WTC11 (cell line): ENCODE measurements at places on chromosomes 4 and X. TPM values are rescaled to one million over a fixed set of nuclear protein-coding genes. Genes with fewer than 3 reads are reported as not detected.
A peak's percentile ranks its signal among the peaks of the same experiment; 100 is the strongest.

- DNase-seq = no peak
These were observed 25.5 kb downstream of the INTS12 start for GRCh38 chr4:105683038-105683437.

GRCh38 chr4:39469429-39470077 is 10.7 kb downstream of the LIAS start:
- peak; percentile 36 for DNase-seq

- no peak for DNase-seq
These were observed 1.2 kb upstream of the SHOX start for GRCh38 chrX:629230-630006.

GRCh38 chr4:147787204-147787603 is 55.3 kb downstream of the ARHGAP10 start:
- no peak for DNase-seq

DNA sequence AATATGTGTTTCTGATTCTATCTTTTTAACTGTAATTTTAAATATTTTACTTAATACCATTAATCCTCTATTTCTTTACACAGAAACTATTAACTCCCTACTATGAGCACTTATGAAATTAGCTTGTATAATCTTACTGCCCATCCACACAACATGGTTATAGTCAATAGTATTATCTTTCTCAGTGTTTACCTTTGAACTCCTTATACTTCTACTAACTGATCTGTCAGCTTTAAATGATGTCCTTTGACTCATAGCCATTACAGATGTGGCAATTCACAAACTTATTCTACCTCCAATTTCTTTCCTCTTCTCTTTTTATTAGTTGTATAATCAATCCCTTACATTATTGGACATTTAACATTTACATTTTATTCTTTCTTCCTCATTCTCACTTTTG is 5.5 kb downstream of the SEC31A start:
- DNase-seq = no peak

- no peak for DNase-seq
These were observed 5.2 kb upstream of the EFNB1 start for GRCh38 chrX:68823413-68824151.

- DNase-seq = no peak
These were observed 635.0 kb upstream of the TENM3 start for GRCh38 chr4:181608181-181608580.

DNA sequence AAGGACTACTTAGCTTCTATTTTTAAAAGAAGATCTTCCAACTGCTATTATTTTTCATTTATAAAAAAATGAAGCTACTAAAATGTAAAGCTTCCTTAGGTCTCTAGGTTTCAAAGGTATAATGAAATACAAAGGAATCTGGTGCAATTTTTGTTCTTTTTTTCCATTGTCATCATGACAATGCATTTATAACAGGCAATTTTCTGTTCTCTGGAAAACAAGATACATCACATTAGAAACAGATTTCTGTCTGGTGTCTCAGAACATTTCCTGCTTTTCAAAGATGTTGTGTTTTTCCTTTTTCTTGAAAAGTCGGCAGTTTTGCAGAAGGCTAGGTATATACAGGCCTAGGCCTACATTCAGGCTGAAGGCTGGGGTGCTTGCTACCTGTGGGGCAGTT is 63.6 kb upstream of the ATP8A1 start:
- DNase-seq = no peak

- no peak for DNase-seq
These were observed 37.2 kb downstream of the GUCY1B1 start for GRCh38 chr4:155795991-155796390.

- no peak for DNase-seq
These were observed 119.1 kb downstream of the RTL9 start for GRCh38 chrX:110477593-110478228.

GRCh38 chr4:182756161-182756690 is 161.0 kb downstream of the DCTD start:
- no peak for DNase-seq

DNA sequence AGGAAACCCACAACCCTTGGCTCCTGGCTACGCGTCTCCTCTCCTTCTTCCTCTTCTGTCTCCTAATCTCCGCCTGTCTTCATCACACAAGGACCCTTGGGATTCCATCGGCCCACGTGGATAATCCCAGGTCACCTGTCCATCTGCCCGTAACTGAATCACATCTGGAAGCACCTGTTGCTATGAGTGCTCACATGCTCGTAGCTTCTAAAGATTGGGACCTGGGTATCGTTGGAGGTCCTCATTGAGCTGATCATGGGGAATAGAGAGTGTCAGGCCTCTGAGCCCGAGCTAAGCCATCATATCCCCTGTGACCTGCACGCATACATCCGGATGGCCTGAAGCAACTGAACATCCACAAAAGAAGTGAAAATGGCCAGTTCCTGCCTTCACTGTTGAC is 175.4 kb downstream of the SHOX start:
- no peak for DNase-seq

- no peak for DNase-seq
These were observed 471.3 kb downstream of the FGF13 start for GRCh38 chrX:138240266-138240665.

GRCh38 chr4:51963841-51964517 is 56.2 kb downstream of the LRRC66 start:
- DNase-seq = no peak

DNA sequence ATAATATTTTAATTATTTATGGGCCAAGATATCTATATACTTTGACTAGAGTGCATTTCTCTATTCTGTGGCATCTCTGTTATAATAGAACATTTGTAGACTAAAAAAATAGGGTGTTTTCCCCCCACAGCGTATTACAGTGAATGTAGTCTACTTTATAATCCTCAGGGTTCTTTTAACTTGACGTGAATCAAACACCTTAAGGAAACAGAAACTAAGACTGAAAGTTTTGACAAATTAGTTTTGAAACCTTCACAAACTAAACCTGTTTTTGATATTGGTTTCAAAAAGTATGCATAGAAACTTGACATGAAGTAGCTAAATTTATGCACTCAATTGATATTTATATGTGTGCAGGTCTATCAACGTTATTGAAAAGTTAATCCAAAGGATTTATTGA is 1963.1 kb upstream of the TENM3 start:
- DNase-seq = no peak

DNA sequence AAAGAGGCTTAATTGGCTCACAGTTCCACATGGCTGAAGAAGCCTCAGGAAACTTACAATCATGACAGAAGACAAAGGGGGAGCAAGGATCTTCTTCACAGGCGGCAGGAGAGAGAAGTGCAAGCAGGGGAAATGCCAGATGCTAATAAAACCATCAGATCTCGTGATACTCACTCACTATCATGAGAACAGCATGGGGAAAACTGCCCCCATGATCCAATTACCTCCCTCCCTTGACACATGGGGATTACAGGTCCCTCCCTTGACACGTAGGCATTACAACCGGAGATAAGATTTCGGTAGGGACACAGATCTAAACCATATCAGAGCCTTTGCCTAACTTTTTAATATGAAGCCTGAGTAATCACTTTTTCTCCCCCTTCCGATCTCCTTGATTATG is 43.7 kb upstream of the MAPK10 start:
- no peak for DNase-seq

DNA sequence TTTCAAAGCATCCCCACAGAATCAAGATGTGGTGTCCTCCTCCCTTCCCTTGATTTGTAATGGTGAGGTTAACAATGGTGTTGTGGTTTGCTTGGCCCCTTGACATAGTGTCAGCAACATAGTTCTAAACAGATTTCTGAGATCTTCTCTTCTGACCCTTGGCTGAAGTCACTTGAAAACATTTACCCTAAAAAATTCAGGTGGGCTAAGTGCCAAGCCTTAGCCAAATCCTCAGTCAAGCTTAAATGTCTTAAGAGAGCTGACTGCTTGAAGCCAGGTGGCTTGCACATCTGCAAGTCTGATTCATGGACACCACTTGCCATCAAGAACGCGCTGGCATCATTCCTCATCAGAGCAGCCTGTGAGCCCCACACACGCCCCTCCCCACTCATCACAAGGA is 173.2 kb downstream of the MGST2 start:
- DNase-seq = no peak

- DNase-seq = no peak
These were observed 11.4 kb upstream of the NYX start for GRCh38 chrX:41435708-41436107.

GRCh38 chr4:27087306-27088045 is 226.8 kb downstream of the STIM2 start:
- DNase-seq = no peak

GRCh38 chr4:8150152-8151090 is 8.2 kb downstream of the ABLIM2 start:
- no peak for DNase-seq

- no peak for DNase-seq
These were observed 248.9 kb downstream of the TLL1 start for GRCh38 chr4:166121897-166122296.

Gene MAGT1
- total RNA-seq = 32.2 to 37.1 TPM (median 33.6 TPM) in 3 replicates

Gene PPP1R2C
- not detected in 3 replicates for total RNA-seq

Gene TMEM154
- total RNA-seq = 1.7 to 2.1 TPM (median 1.9 TPM) in 3 replicates

Gene GRID2
- 24.6 to 26.8 TPM (median 25.5 TPM) in 3 replicates for total RNA-seq

Gene CFAP299
- not detected in 3 replicates for total RNA-seq

Gene TRIM75
- not detected in 3 replicates for total RNA-seq

Gene POF1B
- 0.09 to 0.23 TPM in 2 of 3 replicates, not detected in the other for total RNA-seq

Gene FDCSP
- not detected in 3 replicates for total RNA-seq

Gene NAA11
- 0.09 TPM in 1 of 3 replicates, not detected in the others for total RNA-seq
